ENCODE measurements at places on chromosomes 13 and 19. TPM values are rescaled to one million over a fixed set of nuclear protein-coding genes. Genes with fewer than 3 reads are reported as not detected.
A peak's percentile ranks its signal among the peaks of the same experiment; 100 is the strongest.

SIX5 gene
- 11.6 TPM for total RNA-seq

KMT2B gene
- 3.9 TPM for total RNA-seq

DCT gene
- total RNA-seq, result under 0.01 TPM

NOVA2 gene
- total RNA-seq, result not detected

DNA sequence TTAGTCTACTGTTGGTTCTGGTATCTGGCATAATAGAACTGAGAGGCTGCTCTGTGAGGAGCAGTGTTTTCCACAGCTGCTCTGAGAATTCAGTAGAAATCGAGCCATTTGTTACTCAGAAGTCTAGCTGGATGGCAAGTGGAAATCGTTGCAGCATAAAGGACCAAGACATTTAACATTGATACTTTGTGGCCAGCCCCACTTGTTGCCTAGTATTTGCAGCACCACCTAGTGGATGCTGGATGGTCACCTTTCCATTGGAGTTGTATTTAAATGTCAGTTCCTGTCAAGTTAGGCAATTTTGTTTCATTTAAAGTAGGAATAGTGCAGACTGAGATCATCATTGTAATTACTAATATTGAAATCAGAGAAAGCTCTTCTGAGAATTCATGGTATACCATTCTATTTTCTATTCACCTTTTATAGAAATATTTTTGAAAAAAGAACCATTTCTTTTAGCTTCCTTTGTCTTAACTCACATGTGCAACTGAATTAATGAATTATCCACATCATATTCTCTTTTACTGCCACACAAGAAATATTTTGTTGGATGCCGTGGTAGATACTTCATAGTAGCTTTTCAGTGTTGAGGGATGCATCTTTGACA, 64.6 kb downstream of the PDS5B start:
- DNase-seq, result peak; percentile 59

DNA sequence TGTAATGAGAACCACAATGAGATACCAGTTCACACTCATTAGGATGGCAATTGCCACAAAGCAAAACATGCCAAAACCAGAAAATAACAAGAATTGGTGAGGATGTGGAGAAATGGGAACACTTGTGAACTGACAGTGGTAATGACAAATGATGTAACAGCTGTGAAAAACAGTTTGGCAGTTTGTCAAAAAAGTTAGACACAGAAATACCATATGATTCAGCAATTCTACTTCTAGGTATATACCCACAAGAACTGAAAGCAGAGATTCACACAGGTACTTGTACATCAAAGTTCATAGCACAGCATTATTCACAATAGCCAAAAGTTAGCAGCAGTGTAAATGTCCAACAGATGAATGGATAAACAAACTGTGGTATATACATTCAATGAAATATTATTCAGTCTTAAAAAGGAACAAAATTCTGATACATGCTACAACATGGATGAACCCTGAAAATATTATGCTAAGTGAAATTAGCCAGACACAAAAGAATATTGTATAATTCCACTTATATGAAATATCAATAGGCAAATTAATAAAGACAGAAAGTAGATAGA, 96.5 kb downstream of the UGGT2 start:
- peak; percentile 23 for DNase-seq

DNA sequence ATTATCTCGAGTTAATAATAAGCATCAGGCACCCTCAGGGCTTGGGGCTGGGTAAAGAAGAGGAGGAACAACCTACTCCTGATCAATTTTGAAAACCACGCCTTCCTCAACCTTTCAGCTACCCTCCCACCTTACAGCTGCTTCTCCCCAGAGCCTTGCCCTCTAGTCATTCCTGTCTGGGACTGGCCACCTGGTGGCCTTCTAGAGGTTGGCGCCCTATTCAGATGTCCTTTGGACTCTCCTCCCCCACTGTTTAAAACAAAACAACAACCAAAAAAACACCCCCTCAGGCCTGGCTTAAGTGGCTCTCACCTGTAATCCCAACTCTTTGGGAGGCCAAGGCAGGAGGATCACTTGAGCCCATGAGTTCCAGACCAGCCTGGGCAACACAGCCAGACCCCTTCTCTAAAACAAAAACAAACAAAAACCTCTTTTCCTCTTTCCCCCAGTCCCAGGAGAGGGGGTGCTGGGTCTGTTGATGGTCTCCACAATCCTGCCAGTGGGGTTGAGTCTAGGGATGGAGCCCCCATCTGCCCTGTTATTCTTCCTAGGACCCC, 62.3 kb downstream of the CCDC70 start:
- no peak for DNase-seq

GRCh38 chr13:68369739-68370138, 1139.6 kb upstream of the PCDH9 start:
- DNase-seq, result peak; percentile 63

- no peak for DNase-seq
Observed at GRCh38 chr13:58806401-58806800, 1174.9 kb downstream of the PCDH17 start.

DNA sequence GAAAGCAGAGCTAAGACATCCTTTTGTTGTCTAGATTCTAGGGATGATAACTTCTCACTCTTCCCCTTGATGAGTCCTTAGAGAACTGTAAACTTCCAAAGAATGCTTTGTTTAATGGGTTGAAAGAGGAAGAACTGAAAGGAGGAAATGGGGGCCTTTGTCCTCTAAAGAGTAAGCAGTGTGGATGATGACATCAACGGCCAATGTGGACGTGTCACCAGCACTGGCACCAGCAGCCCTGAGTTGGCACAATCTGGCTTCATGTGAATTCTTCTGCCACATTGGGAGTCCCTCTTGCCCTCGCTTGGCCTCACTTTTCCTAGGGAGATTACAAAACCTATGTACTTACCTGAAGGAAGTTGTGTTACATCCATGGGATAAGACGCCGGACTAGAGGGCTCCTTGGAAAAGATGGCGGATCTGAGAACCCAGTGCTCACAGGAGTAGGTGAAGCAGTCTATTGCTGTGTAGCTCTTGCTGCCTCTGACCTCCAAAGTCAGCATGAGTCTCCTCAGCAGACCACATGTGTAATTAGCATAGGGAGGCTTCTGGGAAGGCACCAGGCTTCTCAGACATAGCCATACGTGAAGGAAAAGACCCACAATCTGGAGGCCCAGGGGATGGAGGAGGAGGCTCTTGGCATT, 62.8 kb downstream of the RGCC start:
- no peak for DNase-seq
